ENCODE measurements at places on chromosomes 2 and 18.

- DNase-seq: no peak
Observed at GRCh38 chr18:63395503-63395902, 26.8 kb downstream of the VPS4B start.

- DNase-seq: no peak
Observed at GRCh38 chr2:240219208-240219890, 78.9 kb upstream of the OTOS start.

DNA sequence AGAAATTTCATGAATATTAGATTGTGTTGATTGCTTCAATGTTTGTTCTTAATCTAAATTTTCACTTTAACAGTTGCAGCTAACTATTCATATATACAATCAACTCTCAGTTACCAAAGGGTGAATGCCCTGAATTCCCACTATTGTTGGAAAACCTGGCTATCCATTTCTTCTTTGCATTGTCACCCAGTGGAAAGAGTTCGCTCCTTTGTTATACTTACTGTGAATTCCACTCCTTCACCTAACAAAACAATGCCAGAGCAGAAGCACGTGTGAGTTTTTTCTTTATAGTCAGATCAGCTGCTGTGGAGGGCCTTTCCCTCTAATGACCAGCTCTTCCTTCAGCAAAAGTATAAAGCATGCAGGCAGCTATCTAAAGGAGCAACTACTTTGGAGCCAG, 409.2 kb upstream of the NRP2 start:
- no peak for DNase-seq

GRCh38 chr2:113257516-113258264, 21.0 kb downstream of the PAX8 start:
- no peak for DNase-seq

- DNase-seq: peak; percentile 86
Observed at GRCh38 chr2:191688934-191689695, 11.2 kb downstream of the NABP1 start.

- no peak for DNase-seq
Observed at GRCh38 chr2:236665572-236666118, 96.0 kb downstream of the ACKR3 start.

- DNase-seq: no peak
Observed at GRCh38 chr18:70991577-70991976, 702.7 kb downstream of the SOCS6 start.

DNA sequence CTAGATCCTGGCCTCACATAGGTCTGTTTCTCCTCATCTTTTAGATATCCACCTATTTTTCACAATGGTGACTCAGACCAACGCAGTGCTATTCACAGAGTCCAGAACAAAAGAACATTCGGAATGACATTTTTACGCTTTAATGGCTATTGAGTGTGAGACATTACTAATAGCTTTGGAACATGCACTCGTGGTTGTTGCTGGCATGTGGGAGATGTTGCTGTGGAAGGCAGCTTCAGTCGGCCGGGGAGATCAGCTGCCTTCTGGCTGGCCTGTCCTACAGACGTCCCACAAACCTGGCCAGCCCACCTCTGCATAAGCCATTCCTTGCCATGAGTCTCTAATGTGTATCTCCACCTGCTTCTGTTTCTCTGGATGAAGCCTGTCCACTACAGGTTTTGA, 3.4 kb downstream of the MBP start:
- DNase-seq: peak; percentile 80

- no peak for DNase-seq
Observed at GRCh38 chr2:9347411-9347881, 75.9 kb downstream of the ITGB1BP1 start.

- no peak for DNase-seq
Observed at GRCh38 chr2:141957827-141958450, 172.9 kb downstream of the LRP1B start.

- DNase-seq: no peak
Observed at GRCh38 chr2:142200062-142200461, 69.2 kb upstream of the LRP1B start.

- no peak for DNase-seq
Observed at GRCh38 chr2:153105829-153106578, 372.6 kb downstream of the RPRM start.

DNA sequence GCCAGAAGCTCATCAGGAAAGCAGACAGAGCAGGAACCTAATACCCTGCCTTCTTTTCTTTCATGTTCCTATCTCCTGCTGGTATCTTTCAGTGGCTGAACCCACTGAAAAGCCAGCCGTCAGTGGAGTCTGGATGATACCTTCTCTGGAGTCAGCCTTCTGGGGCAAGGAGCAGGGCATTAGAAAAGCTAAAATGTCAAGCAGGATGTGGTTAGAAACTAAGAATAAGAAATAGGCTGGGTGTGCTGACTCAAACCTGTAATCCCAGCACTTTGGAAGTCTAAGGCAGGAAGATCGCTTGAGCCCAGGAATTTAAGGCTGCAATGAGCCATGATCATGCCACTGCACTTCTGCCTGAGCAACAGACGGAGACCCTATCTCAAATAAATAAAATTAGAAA, 642.0 kb upstream of the FSHR start:
- DNase-seq: no peak

- DNase-seq: no peak
Observed at GRCh38 chr2:119744335-119744939, 15.3 kb upstream of the PTPN4 start.

- peak; percentile 80 for DNase-seq
Observed at GRCh38 chr2:19738707-19739106, 163.1 kb downstream of the TTC32 start.

- DNase-seq: no peak
Observed at GRCh38 chr2:109648041-109648527, 33.9 kb downstream of the SOWAHC start.

- peak; percentile 28 for DNase-seq
Observed at GRCh38 chr2:25250331-25251070, 82.1 kb upstream of the POMC start.

DNA sequence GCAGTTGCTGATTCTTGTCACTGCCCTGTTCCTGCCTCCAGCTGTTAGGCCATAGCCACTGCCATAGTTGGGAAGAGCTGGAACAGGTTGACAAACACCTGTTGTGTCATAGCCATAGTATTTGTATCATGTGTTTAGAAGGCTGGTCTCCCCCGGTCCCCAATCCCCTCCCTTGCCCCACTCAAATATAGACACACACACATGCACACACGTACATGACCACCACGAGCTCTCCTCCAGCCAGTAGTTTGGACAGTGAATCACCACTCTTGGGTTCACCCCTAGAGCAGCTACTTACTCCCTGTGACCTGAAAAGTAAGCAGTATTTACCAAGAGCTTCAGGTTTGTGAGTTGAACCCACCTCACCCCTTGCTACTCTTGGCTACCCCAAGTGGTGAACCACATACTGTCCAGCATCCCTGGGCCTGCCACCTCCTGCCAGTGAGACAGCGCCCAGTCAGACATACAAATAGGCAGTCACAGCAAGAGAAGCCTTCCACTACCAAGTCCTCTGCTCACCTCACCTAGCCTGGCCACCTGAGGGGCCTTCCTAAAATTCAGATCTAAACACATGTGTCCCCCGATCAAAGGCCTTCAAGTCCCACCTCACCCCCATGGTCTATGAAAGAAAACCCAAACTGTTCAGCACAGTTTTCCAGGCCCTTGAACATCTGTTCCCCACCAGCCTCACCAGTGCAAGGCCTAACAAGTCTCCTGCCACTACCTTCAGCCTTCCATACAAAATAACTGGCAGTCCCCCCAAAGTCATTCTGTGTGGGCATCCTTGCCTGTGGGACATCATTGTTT, 7.1 kb downstream of the PCBP1 start:
- no peak for DNase-seq

DNA sequence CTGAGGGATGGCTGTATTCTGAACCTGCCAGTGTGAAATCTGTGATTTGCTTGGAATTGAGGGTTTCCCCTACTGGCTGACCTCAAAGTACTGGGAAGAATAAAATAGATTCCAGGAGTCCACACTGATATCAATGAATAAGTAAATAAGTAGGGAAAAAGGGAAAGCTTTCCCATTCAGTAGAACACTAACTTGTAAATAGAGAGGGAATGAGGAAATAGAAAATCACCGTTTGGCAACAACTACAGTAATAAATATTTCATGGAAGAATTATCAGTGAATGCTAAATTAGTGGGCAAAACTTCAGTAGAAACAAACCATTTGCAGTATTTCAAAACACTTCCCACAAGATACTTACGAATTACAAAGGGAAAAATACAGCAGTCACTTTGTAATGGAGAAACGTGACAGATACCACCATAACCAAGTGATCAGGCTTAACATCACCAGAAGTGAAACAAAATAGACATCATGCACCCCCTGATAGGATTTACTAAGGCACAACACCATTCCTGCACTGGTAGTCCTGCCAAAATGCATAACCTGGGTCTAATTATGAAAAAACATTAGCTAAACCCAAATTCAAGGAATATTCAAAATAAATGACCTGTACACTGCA, 88.5 kb downstream of the ICA1L start:
- DNase-seq: no peak

GRCh38 chr2:68709421-68709911, 25.1 kb upstream of the ARHGAP25 start:
- DNase-seq: no peak

- peak; percentile 37 for DNase-seq
Observed at GRCh38 chr2:74768401-74768914, 65.5 kb upstream of the HK2 start.

- no peak for DNase-seq
Observed at GRCh38 chr2:189933041-189933440, 129.5 kb downstream of the MSTN start.

DNA sequence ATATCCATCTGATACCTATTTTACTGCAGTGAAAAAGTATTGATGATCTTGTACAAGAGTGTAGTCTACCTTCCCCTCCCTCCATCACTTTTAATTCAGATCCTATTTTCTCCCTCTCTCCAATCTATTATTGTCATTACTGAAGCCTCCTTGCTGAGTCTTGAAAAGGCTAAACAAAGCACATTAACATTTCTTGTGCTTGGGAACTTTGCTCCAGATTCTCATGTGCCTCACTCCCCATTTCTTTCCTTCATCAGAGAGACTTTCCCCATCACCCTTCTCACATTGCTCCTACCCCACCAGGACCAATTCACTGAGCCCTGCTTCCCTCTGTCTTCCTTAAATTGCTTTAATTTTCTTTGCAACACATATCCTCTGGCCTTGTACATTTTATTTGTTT, 736.2 kb upstream of the GCFC2 start:
- no peak for DNase-seq

- DNase-seq: peak; percentile 58
Observed at GRCh38 chr2:173553593-173553992, 198.9 kb downstream of the CDCA7 start.

- no peak for DNase-seq
Observed at GRCh38 chr18:2387588-2387987, 183.7 kb downstream of the METTL4 start.
